ENCODE measurements at places on chromosomes 7 and 10.
A peak's percentile ranks its signal among the peaks of the same experiment; 100 is the strongest.

DNA sequence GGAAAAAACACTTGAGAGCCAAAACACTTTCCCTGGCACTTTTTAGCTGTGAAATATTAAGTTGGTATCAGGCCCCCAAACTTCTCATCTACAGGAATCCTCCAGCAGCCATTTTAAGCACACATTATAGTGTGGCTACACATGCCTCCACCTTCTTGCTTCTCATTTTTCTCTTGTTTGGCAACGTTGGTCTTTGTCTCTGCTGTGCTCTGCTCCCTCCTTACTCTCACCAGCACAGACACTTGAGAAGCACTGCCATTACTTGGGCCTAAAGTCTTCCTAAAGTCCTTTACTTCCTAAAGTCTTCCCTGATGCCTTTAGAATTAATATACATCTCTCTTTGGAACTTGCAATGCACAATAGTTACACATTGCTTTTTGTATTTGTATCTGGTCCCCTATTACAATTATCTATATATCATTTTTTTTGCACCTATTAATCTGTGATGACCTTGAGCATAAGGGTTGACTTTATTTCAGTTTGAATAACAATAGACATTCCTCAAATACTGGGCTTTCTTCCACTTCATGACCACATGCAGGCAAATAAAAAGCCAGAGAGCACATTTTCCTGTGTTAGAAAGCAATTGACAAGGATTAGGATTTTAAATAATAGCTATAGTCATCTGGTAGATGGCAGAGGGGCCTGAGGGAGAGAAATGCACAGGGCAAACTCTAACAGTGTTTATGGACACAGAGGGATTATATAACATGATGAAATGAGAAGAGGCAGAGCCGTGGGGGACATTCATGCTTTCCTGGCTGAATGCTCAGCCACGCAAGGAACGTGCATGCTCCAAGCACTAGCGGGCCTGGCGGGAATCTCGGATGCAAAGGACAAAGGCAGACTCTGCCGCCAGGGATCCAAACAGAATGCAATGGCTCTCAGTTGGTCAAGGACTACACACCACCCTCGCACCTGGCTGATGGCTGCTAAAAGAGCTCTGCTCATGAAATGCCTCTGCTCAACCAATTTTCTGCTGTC, 99.3 kb downstream of the CDC14C start:
- DNase-seq: no peak

GRCh38 chr7:31679574-31680305, 7.3 kb upstream of the PPP1R17 start:
- DNase-seq: no peak

DNA sequence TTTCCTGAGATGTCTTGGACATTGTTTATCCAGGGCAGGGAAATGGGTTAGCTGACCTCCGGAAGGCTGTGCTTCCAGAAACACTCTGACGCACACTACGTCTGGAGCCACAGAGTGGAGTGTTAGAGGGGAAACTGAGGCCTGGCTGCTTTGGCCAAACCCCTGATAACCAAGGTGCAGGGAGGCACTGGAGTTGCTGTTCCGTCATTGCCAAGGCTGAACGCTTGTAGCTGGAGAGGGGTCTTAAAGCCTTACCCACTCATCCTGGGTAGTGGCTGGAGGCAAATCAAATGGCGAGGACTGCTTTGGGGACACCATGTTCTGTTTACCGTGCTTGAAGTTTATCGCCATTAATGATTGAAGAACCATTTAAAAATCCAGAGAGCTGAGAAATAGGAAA, 604.1 kb upstream of the FOXK1 start:
- no peak for DNase-seq

GRCh38 chr7:39527296-39527695, 38.9 kb upstream of the YAE1 start:
- DNase-seq: peak; percentile 25

GRCh38 chr7:87574630-87575029, 26.1 kb downstream of the ABCB1 start:
- no peak for DNase-seq

GRCh38 chr10:126353666-126354065, 34.6 kb downstream of the ADAM12 start:
- DNase-seq: no peak

Data from NCI-H1105 treated with DMSO at 0.1 percent for 48 hours (cell line).